ENCODE measurements at places on chromosomes 6 and 20. TPM values are rescaled to one million over a fixed set of nuclear protein-coding genes. Genes with fewer than 3 reads are reported as not detected.

SYNCRIP gene
- total RNA-seq = 57.1 TPM

TRIM40 gene
- total RNA-seq = not detected

DNAH8 gene
- total RNA-seq = 0.10 TPM

MTFR2 gene
- 0.63 TPM for total RNA-seq

OSER1 gene
- 32.1 TPM for total RNA-seq

ANKRD66 gene
- not detected for total RNA-seq

GRCh38 chr6:83265384-83265783, 72.2 kb downstream of the RWDD2A start:
- DNase-seq = no peak

GRCh38 chr6:136803608-136804007, 11.3 kb upstream of the MAP3K5 start:
- DNase-seq = no peak

- DNase-seq = no peak
Measured at GRCh38 chr6:5191222-5191621, 69.5 kb downstream of the LYRM4 start.

GRCh38 chr20:58233881-58234528, 5.6 kb upstream of the ANKRD60 start:
- DNase-seq = no peak

GRCh38 chr20:21101453-21101931, 4.7 kb downstream of the LINC00237 start:
- DNase-seq = no peak

- peak; percentile 66 for DNase-seq
Measured at GRCh38 chr6:36666826-36667591, 11.5 kb upstream of the CDKN1A start.

DNA sequence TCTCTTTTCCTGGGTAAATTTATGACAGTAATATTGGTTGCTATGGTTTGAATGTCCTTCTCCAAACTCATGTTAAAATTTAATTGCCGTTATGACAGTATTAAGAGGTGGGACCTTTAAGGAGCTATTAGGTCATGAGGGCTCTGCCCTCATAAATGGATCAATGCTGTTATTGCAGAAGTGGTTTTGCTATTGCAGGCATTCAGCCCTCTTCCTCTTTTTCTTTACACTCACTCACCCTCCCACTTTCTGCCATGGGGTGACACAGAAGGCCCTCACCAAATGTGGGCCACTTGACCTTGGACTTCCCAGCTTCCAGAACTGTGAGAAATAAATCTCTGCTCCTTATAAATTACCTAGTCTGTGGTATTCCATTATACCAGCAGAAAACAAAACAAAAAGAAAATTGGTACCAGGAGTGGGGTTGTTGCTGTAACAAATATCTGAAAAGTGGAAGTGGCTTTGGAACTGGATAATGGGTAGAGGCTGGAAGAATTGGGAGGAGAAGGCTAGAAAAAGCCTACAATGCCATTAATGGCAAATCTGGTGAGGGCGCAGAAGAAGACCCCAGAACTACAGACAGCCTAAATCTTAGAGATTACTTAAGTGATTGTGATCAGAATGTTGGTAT, 24.8 kb upstream of the IGF2R start:
- DNase-seq = no peak

- no peak for DNase-seq
Measured at GRCh38 chr6:113406048-113406695, 451.0 kb upstream of the MARCKS start.

GRCh38 chr6:168783720-168784119, 342.7 kb downstream of the SMOC2 start:
- no peak for DNase-seq

DNA sequence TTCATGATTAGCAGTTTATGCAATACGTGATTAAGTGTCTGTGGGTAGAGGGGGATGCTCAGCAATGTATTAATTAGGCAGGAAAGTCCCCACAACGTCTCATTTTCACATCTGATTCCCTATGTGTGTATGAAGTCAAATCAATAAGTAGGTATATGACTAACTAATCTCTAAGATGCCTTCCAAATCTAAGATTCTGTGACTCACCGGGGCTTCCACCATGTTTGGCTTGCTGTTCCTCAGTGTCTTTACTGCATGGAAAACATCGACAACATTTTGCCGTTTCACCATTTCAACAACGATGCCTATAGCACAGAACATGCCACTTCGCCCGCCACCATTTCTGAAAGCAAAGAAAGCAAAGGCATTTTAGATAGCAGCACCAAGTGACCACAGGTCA, 72.0 kb upstream of the THEMIS start:
- DNase-seq = no peak

- DNase-seq = no peak
Measured at GRCh38 chr20:36613974-36614373, 8.4 kb downstream of the RAB5IF start.
